Activated naive CD4-positive, alpha-beta T cell treated with Interleukin-2 at 50 U/mL for 16 hours (primary cell): ENCODE measurements at places on chromosomes 2 and 18.

DNA sequence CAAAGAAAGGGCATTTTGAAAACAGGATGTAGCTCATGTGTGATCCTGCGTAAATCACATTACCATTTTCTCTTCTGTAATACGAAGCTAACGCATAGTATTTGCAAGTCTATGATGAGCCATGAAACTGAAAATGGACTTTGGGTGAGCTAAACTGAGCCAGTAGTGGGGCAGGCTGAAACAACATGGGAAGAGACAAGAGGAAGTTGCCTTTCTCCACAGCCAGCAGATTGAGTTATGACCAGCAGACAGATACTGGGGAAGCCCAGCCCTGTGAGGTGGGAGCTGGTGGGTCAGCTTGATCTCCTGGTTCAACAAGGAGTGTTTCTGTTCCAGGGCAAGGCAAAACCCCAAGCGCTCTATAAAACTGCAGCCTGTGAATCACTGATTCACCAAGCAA, 11.8 kb downstream of the CYRIA start:
- DNase-seq, result no peak

DNA sequence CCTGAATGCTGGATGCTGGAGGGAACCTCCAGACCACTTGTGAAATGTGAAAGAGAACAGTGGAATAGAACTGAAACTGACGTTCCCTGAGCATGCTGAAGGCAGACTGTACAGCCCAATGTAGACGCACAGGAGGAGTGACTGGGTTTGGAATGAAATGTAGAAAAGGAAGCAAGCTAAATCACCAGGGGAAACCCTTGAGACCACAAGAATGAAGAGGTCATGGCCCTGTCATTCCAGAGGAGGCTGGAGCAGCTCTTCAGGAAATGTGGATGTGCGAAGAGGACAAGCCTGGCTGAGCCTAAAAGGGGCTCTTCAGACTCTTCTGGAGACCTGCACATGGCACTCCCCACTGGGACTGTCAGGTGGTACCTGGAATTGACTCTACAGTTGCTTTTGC, 118.5 kb upstream of the ALPP start:
- DNase-seq, result no peak

DNA sequence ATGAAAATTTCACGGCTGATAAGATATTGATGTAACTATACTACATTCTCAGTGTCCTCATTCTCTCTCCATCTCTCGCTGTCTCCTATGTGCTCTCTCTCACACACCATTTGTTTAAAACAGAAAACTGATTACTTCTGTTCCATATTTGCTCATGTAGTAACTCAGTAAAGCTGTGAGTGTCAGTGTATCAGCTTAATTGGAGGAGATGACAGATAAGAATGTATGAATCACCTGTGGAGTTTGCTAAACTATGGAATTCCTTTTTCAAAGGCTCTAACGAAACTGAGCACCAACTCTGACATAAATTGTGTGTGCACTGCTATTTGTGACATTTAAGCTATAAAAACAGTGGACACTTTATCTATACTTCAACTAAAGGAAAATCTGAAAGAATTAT, 1080.0 kb downstream of the DSC3 start:
- no peak for DNase-seq

DNA sequence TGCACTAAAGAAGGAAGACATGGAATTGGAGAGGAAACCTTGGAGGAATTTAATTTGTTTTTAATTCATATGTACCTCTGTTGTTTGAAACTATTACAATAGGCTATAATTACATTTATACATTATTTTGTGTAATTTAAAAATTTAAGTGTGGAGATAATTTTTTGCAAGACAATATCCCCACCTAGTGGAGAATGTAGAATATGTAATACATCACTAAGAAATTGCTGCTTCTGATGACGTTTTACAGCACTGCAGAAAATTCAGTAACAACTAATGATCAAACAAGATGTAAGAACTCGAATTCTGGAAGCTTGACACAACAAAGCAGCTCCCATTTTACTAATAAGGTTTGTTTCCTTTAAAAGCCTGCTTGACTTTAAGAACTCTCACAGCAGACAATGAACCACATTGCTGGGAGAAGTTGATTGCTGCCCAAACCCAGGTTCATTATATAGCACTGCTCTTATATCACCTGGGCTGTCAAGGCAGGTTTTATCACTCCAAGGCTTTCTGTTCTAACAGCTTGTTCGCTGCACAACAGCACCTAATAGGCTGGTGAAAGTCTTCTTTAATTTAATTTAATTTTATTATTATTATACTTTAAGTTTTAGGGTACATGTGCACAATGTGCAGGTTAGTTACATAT, 53.4 kb downstream of the THADA start:
- no peak for DNase-seq

DNA sequence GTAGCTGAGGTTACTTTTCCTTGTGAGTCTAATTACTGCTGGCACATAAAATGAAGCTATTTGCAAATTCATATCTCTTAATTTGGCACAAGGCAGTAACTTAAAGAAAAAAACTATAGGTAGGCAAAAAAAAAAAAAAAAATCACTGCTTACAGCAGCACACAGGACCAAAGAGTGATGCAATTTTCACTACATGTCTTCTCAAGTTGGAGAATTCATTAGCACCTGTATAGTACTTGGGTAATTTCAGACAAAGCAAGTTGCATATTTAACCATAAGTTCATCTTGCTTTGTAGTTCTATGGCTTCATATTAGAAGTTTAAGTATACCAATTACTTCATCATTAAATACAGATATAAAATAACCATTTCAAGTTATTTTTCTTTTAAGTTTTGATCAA, 33.7 kb upstream of the RBBP8 start:
- no peak for DNase-seq

GRCh38 chr2:231127480-231127879, 2.6 kb upstream of the HTR2B start:
- no peak for DNase-seq

DNA sequence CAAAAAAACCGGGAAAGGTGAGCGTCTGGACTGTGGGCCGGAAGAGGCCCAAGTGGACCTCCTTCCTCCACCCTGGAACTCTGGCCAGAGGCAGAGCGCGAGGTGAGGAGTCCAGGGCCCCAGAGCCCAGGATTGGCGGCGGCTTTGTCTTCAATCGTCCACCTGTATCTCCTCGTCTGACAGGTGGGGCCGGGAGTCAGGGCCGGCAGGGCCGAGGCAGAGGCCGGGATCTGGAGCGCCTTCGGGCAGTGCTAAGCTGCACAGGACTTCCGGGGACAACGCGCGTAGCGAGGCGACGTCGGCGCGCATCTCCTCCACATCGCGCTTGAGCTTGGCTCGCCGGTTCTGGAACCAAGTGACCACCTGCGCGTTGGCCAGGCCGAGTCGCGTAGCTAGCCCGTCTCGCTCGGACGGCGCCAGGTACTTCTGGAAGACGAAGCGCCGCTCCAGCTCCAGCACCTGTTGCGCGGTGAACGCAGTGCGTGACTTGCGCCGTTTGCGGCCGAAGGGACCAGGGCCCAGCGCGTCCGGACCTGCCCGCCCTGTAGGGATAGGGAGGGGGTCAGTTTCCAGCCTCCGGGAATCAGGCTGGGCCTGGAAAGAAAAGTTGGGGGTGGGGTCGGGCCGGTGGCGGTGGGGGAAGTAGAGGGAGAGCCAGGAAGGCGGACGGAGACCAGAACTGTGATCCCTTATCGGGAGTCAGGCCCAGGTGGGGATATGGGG, 1.5 kb downstream of the LBX2 start:
- DNase-seq, result peak; percentile 24

GRCh38 chr18:50218432-50219197, 23.7 kb upstream of the MYO5B start:
- peak; percentile 21 for DNase-seq
